ENCODE measurements at places on chromosomes 5 and 9.

- DNase-seq: no peak
Measured at GRCh38 chr5:65171645-65172044, 310.1 kb downstream of the ADAMTS6 start.

- DNase-seq: no peak
Measured at GRCh38 chr5:124650147-124650561, 96.3 kb downstream of the ZNF608 start.

- DNase-seq: no peak
Measured at GRCh38 chr9:35484406-35484805, 5.5 kb upstream of the RUSC2 start.

GRCh38 chr5:143506836-143507552 is 103.5 kb upstream of the NR3C1 start:
- DNase-seq: no peak

DNA sequence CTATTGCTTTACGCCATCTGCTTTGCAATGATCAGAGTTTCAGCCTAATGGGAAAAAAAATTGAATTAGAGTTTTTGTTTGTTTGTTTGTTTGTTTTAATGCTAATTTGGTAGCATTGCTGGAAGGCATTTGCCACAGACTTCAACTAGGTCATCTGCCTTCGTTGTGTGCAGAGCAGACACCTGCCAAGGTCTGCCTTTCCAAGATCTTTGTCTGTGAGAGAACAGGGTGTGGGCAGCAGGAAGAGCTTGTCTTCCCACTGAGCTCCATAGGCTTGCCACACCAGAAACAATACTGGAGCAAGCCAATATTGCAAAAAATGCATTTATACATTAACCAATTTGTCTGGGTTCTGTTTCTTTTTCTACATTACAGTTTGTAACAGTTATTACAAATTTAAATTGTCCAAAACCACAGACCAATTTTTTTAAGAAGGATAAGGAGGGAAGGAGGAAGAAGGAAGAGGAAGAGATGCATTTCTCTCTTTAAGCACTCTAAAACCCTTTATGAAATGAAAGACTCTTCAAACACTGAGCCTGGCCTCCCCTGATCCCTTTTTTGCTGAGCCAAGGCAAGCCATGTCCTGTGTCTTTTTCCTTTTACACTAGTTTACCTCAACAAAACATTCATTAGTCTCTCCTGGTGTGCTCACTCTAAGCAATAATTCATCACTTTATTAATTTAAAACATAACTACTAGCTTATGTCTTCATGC is 210.5 kb downstream of the SNX18 start:
- no peak for DNase-seq

DNA sequence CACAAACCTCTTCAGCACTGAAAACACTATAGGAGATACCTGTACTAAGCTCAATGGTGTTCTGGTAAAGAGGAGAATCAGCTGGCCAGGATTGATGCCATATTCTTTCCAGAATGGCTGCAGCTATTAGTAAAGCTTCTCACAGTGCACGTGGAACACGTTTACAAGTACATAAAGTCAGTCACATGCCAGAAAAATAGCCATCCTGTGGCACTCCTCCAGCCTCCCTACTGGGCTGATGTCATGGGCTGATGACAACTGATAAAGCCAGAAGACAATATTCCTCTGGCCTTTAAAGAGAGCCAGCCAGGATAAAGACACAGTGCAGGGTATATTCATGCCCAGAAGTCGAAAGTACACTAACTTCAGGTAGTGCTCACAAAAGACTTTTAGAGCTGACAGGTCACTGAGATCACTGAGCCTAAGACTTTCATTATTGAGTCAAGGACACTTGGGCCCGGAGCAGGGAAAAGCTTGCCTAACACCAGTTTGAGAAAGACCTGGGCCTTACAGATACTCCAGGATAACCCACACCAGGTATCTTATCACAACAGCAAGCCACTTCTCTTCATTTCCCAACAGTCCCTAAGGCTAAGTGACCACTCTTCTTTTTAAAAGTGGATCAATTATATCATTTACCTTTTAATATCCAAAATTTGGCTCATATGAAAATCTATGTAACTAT is 29.4 kb downstream of the ABITRAM start:
- no peak for DNase-seq

- DNase-seq: no peak
Measured at GRCh38 chr9:32742296-32742695, 41.0 kb upstream of the TMEM215 start.

DNA sequence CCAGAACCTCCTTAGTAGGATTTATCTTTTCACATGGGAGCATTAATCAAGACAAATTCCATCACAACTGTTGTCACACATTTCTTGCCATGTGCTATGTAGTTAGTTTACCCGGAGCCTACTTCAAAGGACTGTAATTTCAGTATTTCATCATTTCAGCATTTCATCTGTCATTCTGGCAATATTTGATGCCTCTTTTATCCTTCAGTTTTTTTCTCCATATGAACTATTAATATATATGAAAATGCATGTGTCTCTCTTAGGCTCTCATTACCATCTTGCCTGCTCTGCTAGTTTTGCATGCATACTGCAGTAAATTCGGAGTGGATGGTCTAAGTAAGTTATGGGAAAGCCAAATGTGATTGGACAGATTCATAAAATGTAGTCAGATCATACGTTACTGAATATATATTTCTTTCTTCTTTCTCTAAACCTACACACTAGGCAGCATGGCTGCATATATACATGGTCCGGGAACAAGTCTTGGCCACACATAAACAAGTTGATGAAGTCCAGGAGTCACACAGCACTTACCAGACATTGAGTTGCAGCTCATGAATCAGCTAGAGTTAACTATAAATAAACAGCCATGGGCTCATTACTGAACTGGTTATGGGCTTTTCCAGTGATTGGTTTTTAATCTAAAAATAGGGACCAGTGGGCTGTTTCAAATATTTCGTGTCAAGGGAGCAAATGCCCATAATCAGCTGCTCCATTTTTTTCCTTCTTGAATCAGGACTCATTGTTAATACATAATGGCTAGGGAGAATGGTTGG is 46.6 kb downstream of the SPATA31D1 start:
- no peak for DNase-seq

DNA sequence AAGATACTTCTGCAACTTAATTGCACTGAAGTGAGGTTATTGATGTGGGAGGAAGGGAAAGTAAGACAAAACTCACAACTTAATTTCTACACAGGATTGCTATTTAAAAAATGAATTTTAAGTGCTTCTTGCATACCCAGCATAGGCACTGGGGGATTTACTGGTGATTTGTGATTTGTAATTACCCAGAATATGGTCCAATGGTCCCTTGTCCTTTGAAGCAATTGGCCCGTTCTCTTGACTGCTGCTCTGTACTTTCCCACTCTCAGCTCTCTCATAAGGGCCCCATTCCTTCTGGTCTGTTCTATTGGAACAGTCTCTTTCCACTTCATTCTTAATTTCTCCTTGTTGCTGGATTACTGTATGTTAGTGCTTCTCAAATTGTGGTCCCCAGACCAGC is 75.4 kb upstream of the SPATA31D4 start:
- DNase-seq: no peak

- peak; percentile 55 for DNase-seq
Measured at GRCh38 chr9:136399176-136400037, 563 bp downstream of the SNAPC4 start.

DNA sequence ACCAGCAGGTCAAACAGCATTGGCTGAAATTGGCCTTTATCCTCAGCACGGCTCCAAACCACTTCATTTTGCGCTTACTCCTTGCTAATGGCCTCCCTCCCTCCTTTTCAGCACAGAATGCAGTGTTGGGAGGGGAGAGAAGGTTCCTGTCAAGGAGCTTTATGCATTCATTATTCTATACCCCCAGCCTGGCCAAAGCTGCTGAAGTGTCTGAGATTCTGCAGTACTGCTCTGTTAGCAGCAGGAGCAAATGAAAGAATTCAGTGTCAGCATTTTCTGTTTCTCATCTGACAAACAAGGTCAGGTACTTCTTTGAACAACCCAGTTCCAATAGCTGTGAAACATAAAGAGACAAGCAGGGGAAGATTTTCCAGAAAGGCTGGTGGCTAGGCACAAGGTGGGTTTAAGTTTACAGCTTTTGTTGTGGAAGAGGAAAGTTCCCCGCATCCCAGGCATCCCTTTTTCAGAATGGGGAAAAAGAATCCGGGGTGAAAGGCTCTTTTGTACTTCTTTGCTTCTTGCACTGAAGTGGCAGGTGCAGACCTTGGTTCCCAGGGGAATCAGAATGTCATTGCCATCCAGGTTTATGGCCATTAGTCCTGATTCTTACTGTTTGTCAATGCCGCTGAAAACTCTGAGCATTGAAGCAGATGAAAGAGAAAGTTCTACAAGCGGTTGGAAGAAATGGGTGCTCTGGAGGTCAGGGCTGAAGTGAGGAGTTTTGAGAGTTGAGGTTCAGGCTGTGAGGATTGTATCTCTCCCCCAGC is 109.3 kb upstream of the APC start:
- DNase-seq: no peak

- DNase-seq: no peak
Measured at GRCh38 chr9:118330191-118330986, 626.2 kb downstream of the TLR4 start.

GRCh38 chr5:75584641-75585040 is 26.6 kb upstream of the ANKDD1B start:
- no peak for DNase-seq

DNA sequence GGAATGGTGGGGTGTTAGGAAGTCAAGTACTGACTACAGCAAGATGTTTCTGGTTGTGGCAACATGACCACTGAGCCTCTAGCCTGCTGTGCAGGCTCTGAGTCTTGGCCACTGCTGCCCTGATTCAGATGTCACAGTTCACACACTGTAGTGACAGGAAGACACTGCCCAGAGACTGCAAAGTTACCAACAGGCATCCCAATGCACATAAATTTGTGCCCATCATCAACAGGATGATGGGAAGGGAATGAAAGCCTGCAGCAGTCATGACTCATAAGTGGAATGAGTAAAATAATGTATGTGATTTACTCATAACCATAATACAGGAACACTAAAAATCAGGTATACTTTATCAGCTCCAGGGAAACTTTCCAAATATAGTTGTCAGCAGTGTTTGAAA is 251.6 kb upstream of the HAPLN1 start:
- no peak for DNase-seq

DNA sequence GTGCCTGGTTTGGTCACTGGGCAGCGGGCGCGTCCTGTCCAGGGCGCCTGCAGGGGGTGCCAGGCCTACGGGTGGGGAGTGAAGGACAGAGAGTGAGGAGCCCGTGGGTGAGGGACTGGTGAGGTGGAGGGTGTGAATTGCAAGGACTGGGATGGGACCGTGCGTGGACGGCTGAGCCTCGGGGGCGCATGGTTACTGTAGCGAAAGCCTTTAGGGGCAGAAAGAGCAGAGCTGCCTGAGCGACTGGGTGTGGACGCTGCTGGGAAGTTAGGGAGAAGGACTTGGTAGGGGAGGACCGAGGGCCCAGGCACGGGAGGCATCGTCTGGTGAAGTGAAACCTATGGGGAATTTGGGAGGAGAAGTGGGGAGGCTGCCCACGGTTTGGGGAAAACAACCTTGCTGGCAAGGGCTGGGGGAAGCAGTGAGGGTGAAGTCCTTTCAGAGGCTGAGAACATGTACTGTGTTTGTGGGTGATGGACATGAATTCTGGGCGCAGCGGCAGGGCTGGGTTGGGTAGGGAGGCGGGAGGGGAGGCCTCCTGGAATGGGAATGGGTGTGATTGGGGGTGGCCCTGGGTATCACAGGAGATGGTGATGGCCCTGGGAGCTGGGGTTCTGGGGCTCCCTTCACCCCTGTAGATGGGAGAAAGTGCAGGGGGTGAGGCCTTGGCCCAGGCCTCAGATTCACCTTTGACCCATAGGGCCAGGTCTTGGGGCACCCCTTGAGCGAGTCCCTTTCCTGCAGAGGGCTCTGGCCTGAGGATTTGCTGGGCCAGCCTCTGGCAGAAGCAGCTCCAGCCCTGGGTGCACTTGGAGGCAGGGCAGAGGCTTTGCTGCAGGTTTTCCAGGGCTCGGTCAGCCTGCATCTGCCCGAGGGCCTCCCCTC is 1.7 kb upstream of the TOR4A start:
- DNase-seq: no peak

DNA sequence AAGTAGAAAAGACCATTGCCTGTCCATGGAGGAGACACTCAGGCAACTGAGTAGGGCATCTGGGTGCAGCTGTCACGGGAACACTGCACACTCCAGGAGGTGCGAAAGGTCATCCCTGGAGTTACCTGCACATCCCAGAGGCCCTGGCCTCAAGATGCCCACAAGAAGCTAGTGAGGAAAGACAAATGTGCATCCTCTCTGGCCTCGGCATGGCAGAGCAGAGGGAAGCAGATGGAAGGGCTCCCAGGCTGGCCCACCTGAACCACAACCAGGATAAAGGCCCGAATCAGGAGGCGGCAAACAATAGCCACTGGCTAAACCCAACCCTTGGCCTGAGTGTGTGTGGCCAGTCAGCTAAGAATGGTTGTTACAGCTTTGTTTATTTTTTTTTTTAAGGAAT is 231.7 kb downstream of the SYK start:
- no peak for DNase-seq

DNA sequence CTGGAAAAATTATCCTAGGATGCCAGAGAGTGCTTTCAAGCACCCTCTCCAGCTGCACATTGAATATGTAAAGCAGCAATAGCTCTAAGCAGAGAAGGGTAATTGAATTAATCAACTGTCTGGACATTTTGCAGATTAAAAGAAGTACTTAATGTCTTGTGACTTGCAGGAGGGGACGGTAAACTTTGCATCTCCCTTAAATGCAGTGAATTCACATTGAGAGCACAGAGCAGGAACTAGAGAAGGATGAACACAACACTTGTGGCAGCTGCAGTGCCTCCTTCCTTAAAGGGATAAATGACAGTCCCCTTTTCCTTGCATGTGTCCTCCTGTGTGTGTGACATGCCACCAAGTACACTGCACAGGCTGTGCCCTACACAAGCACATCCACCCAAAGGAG is 7.4 kb upstream of the CDK5RAP2 start:
- DNase-seq: no peak

- no peak for DNase-seq
Measured at GRCh38 chr9:5868235-5868634, 22.5 kb upstream of the MLANA start.

DNA sequence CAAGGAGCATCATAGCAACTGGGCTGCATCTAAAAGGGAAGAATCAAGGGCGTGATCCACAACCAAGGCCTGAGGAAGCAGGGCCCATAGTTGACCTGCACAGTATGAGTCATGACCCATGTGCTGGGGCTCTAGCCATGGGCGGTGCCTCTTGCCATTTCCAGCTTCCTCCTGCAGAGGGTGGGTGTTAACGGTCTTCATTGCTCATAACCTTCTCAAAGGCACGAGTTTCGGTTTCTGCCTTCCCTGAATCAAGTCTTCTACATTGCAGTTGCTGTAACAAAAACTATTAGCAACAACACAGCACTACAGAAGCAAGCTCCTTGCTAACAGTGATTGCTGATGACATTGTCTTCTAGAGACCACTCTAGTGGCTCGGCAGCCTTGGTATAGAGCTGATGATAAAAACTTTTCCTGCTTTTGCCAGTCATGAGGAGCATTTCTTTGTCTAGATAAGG is 66.9 kb downstream of the CTSL start:
- DNase-seq: peak; percentile 53

GRCh38 chr5:169744336-169744735 is 107.3 kb downstream of the DOCK2 start:
- DNase-seq: no peak

DNA sequence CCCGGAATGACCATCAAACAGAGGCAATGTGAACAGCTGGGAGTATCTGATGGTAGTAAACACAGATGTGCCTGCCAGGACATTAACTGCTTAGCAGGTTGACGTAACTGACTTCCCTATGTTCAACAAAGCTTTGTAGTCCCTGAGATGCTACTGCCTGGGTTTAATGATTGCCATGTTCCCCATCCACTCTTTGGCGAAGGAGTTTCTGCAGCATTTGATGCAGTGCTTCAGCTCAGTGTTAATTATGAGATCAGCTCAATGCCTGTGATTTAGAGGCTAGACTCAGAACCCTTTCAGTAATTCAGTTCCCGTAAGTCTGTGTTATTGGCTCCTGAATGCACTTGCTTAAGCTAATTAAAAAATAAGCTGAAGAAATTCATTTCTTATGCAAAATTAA is 547.3 kb upstream of the ZNF608 start:
- DNase-seq: no peak

Data from activated CD4-positive, alpha-beta T cell treated with anti-CD3 and anti-CD28 coated beads, Interleukin-2, amount 50 U/mL, for 48 hours (primary cell).